Cardiac fibroblast (primary cell): ENCODE measurements at places on chromosomes 2 and 18.

- no peak for DNase-seq
Observed at GRCh38 chr2:50785816-50786215, 246.1 kb downstream of the NRXN1 start.

DNA sequence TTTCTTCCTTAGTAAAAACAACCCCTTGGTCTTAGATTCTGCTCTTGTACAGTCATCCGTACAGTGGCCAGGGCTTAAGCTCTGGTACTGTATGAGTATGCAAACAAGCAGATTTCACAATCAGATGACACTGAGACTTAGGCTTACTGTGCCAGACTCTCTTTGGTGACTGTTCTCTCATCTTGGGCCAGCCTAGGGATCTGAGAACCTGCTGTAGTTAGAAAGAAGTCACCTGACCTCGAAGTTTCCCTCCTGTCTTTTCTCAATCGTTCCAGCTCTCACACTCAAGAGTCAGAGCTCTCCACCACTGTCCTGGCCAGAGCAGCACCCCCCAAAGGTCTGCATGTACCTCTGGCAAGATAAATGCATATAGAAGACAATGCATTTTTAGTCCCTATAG, 63.2 kb downstream of the ZEB2 start:
- peak; percentile 98 for DNase-seq

- DNase-seq, result no peak
Observed at GRCh38 chr2:183204397-183204796, 80.2 kb downstream of the NUP35 start.

GRCh38 chr18:36592282-36592681, 236.5 kb downstream of the TPGS2 start:
- no peak for DNase-seq

GRCh38 chr18:77651441-77651840, 401.8 kb downstream of the GALR1 start:
- no peak for DNase-seq

DNA sequence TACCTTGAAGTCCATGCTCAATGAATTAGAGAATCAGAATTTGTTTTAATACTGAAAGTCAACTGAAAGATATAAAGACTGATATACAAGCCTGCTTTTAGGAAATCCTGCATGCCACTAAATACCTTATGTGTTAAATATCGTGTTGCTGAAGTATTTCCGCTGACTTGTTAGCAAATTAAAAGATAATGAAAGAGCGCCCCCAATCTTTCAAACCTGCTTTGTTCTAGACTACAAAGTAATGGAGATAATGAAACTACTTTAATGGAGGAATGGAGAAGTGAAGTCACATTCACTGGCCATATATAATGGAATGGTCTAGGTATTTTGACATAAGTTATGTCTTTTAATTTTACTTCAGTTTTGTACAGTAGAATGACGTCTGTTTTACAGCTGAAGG, 95.7 kb downstream of the ASXL3 start:
- no peak for DNase-seq

GRCh38 chr2:79580175-79580574, 67.3 kb downstream of the CTNNA2 start:
- no peak for DNase-seq

GRCh38 chr2:100984892-100985307, 17.2 kb upstream of the RPL31 start:
- DNase-seq, result peak; percentile 83

DNA sequence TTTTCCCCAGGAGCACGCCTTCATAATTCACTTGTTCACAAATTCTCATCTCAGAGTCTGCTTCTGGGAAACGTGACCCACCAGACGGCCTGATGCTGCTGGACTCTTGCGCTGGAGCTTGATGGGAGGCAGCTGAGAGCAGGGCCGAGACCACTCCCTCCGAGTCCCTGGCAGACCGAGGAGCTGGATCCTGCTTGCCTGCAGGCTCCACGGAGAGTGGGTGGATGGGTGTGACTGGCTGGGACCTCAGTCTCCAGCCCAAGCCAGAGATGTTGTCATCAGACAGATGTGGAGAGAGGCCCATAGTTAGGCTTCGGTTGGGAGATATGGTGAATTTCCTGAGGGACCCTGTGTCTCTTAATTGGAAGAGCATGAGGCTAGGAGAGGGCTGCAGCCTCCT, 76.4 kb downstream of the TSN start:
- no peak for DNase-seq

- peak; percentile 60 for DNase-seq
Observed at GRCh38 chr2:188997263-188997662, 23.1 kb downstream of the COL3A1 start.

DNA sequence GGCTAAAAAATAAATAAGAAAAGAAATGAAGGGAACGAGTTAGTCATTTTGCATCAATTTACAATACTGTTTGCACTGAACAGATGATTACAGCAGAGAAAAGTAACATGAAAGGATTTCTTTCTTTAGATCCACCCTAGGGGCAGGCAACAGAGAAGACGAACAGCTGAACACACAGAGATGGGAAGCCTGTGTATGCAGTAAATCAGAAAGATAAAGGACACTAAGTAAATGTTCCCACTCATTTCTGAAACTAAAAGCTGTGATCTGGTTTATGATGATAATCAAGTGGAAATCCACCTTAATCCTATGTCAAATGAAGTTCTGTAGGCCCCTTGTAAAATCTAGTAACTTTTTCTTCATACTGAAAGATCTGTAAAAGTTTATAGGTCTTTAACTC, 54.2 kb downstream of the AKAIN1 start:
- no peak for DNase-seq

- peak; percentile 50 for DNase-seq
Observed at GRCh38 chr2:151437630-151438029, 27.9 kb downstream of the RIF1 start.

DNA sequence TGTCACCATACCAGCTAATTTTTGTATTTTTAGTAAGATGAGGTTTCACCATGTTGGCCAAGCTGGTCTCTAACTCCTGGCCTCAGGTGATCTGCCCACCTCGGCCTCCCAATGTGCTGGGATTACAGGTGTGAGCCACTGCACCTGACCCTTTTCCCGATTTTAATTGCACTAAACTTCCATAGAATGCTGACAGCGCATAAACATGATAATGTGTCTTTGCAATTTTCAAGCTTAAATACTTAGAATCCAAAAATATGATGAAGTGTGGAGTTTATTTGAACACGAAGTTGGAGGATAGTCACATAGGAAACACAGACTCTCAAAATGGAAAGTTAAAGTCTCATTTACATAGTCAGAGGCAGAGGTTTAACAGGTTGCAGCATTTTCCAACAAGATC, 138.6 kb downstream of the TPO start:
- DNase-seq, result no peak

DNA sequence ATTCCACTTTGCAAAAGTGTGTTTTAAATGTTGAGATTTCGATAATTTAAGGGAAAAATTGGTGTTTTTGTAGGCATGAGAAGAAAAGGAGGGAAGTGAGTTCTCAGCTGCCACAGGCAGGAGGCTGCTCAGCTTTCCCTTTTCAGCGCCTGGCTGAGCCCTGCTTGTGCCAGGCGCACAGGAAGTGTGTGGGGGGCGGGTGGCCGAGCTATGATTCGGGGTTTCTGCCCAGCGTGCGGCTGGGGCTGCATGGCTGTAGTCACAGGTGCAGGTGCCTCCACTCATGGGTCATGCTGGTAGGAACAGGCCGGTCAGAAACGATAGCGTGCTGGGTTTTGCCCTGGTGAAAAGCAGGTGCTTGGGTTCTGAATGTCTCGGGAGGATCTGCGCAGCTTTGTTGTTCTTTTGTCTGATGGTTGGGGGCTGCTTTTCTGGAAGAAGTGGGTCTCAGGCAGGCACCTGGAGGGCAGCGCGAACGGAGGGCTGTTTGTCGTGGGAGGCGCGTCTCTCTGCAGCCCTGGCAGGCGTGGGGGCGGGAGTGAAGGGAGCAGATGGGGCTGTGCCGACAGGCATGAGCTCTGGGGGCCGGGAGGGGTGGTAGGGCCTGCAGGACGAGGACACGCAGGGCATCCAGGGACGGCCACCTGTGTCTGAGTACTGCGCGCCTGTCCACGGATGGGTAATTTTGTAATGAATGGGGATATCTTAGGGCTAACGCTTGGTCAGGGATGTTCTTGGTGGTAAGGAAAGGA, 2.1 kb downstream of the KCNG2 start:
- DNase-seq, result peak; percentile 10

DNA sequence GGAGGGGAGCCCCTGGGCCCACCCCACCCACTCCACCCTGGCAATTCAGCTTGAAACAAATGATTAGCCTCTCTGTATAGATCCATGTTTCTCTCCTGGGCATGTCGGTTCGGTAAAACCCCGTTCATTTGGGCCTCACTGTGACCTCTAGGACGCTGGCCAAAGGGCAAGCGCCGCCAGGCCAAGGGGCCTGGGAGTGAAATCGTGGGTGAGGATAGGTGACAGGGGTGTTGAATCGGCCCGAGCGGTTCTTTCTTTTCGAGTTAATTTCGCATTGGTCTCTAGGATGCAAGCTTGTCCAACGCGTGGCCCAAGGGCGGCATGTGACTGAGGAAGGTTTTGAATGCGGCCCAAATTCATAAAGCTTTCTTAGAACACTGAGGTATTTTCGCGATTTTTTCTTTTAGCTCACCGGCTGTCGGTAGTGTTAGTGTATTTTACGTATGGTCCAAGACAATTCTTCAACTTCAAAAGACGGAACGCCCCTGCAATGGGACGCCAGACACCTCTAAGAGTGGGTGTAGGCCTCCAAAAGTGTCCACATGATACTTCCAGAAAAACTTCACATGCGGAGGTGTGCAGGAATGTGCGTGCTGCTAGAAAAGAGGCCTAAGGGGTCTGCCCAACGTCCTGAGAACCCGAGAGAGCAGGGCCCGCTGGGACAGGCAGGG, 9.8 kb upstream of the ARID5A start:
- DNase-seq, result no peak

DNA sequence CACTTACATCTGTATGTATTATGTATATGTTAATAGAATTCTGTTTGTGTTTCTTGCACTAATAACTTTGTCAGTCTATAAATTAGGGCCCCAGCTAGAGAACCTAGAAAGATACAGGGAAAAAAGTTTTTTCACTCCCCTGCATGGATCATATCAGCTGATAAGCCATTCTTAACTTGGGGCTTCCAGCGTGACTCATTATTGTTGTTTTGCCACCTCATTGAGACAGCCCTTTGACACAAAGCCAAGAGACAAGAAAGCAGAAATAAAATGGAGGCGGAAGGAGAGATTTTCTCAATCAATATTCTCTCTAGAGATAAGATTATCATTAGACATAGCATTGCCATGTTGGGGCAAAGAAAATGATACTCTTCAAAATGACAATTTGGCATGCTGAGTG, 93.4 kb downstream of the AKAIN1 start:
- no peak for DNase-seq

DNA sequence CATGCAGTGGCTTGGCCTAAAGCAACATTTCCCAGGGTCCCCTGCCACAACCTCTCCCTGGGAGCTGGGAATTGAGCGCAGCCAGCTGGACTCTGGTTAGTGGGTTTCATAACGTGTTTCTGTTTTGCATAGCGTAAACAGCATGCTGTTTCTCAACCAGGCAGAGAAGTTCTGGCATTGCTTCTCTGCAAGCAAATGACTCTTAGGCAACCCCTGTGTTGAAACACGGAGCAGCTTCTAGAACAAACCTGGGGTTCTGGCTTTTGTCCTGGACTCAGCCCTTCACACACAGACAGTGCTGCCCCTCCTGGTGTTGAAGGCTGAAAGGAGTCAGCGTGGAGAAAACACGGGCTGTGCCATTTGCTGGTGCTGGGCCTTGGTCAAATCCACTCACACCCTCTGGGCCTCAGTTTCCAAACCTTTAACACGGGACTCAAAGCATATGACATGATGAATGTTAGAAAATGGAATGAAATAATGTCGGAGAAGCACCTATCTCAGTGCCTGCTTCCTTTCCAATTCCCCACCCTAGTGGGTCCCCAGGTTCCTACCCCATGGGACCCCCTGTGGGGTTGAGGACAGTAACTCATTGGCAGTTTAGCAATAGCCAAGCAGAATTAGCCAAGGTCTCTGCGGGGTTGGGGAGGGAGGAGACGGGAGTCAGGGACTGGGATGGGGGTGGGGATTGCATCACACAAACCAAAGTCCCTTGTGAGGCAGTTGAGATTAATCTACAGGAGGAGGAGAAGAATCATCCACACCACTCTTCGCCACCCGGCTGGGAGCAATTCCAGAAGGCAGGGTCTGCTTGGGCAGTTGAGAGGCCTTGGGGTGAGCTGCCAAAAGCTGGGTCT, 30.2 kb upstream of the IL1R2 start:
- peak; percentile 100 for DNase-seq

- no peak for DNase-seq
Observed at GRCh38 chr2:193894081-193894480, 1699.3 kb upstream of the TMEFF2 start.

DNA sequence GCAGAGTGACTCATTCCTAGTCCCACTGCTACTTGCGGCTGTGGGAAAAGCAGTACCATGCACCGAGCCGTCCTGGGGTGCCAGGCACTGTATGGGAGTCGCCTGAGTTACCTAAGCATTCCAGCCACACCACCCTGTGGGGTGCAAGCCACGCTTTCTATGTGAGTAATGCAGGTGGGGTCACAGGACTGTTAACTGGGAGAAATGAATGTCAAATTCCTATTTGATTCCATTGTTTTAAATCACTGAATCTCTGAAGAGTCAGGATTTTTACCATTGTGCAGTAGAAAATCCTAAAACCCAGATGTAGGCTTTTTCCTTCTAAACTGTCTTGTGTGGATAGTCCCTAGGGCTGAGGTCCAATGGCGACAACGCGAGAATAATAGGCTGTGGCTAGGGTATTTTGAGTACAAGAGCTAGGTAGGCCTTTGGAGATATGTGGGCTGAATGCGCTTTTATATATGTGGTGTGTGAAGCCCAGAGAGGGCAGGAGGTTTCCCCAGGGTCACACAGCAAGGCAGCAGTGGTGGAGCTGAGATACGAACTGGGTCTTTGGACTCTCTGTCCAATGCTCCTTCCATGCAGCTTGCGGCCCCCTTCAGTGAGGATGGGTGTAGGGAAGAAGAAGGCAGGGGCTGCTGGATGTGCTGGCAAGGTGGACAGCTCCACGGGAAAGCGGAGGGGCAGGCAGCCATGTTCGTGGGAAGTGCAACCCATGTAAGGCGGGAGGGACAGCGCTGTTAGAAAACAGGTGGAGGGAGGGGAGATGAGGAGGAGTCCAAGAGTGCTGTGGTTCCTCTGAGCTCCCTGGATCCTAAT, 83.2 kb downstream of the DDX1 start:
- DNase-seq, result no peak

GRCh38 chr2:238698451-238699306, 149.2 kb upstream of the TWIST2 start:
- no peak for DNase-seq

- no peak for DNase-seq
Observed at GRCh38 chr18:24500217-24500616, 39.8 kb downstream of the HRH4 start.

GRCh38 chr2:206273905-206274304, 558 bp upstream of the ZDBF2 start:
- DNase-seq, result no peak

DNA sequence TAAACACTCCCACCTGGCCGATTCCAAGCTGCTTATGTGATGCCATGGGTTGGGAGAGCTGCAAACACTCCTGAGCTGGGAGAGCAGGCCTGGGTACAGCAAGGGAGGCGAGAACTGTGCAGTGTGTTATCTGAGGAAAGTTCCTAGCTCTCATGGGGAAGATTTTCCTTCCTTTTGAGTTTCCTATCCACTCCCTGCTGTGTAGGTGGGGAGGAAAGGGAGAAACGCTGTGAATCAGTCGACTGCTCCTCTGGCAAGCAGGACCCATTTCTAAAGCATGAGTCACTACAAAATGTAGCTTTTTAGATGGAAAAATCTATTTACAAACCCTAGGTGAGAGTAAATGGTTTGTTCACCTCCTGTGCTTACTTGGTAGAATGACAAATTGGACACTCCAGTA, 80.4 kb downstream of the SH3RF3 start:
- peak; percentile 77 for DNase-seq
